ENCODE measurements at places on chromosomes 13 and 19. TPM values are rescaled to one million over a fixed set of nuclear protein-coding genes. Genes with fewer than 3 reads are reported as not detected.

DNA sequence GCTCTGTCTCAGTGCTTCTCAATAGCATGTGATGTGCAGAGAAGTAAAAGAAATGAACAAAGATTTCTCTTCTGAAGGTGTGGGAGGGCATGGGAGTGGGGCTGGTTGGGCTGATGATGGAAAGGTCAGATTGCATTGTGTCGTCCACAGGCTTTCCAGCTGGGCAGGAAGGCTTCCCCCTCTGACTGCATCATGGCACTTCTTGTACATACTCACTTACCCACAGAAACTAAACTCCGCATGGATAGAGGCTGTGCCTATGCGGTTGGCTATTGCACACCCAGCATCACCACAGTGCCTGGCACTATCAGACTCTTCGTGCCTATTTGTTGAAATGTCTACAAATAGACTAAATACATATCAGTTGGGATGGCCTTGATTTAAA is 24.4 kb upstream of the TNFSF11 start:
- no peak for DNase-seq

- DNase-seq = no peak
These were observed 22.3 kb downstream of the TMEM161A start for GRCh38 chr19:19115954-19116353.

KLK12 gene
- polyA plus RNA-seq = 0.59 TPM

DNA sequence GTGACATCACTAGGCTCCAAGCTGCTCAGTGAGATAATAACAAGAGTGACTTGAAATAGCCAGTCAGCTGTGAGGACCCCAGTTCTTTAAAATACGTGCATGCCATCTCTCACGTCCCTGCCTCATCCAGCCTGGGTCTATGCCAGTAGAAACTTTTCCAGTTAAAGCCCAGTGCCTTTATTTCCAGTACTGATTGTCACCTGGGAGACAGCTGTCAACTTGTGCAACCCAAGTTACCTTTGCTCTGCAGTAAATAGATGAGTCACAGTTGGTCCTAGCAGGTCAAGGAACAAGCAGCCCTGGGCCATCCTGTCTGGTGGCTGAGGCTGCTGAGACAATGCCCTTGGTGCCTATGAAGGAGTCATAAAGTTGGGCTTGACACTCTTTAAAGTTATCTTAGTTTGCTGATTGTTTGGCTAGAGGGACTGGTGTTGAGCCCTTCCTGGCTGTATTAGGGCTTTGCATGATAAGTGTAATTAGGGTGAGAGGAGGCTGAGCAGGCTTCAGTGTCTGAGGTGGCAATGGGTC is 228.7 kb downstream of the LACC1 start:
- no peak for DNase-seq

ZNF554 gene
- 9.1 TPM for polyA plus RNA-seq

CCDC8 gene
- 45.7 TPM for polyA plus RNA-seq

GRCh38 chr13:110531100-110531499 is 30.4 kb downstream of the RAB20 start:
- DNase-seq = no peak

GRCh38 chr13:90701264-90701663 is 646.2 kb upstream of the MIR17HG start:
- DNase-seq = no peak

DNA sequence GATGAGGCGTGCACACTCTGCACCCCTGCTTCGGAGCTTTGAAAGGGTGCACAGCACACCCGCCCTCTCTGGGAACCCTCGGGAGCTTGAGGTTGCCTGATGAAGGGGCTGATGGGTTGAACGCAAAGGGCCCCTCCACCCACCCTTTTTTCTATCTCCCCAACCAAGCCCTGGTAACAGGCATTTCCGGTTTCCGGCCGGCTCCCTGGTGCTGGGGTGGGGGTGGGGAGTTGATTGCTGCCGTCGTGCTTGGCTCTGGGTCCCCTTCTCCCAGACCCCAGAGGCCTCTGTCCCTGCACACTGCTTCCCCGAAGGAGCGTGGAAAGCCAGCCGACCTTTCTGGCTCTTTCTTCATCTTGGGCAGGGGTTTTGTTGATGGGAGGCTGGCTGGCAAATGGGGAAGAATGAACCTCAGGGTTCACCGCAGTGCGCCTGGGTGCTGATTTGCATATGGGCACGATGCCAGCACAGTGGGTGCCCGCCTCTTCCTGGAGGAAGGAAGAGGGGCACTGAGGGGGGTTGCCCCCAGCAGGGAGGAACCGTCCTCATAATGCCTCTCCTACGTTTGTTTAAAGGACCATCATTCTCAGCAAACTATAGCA is 29.1 kb downstream of the VAV1 start:
- DNase-seq = peak; percentile 22

MCEMP1 gene
- 0.69 TPM for polyA plus RNA-seq

- DNase-seq = no peak
These were observed 5.4 kb downstream of the GNA11 start for GRCh38 chr19:3099347-3100145.

Measured in right lung (tissue), 10 donors.